ENCODE measurements at places on chromosomes 12 and 14.

DNA sequence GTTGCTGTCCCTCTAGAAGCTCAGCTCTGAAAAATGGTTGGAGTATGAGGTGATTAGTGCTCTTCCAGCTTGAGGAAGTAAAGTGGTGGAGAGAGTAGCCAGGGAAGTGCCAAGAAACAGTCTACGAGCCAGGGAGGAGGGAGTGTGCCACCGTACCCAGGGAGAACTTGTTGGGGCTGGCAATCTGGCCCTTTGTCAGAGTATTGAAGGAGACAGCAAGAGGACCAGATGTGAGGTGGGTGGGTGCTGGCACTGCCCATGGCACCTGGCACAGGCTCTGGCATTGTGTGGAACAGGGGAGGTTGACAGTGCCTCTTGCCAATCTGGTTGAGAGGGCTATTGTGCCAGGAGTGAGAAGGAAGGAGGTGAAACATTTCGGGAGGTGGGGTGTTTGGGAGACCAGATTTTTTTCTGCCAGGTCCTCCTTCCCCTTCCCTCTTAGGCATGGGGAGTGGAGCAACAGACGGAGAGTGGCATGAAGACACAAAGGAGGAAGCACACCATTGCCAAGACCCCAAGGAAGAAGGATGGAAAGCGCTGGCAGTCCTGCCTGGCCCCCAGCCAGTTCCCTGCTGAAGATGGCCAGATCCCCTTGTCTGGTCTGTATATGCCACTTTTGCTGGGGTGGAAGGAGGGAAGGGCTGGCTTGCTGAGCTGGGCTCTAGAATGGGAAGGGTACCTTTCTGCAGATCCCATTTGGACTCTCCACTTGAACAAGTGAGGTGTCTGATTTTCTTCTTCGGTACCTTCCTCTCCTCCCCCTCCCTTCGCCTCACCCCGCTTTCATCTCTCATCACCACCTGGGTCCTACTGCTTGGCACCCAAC is 37.5 kb downstream of the ZFHX2 start:
- no peak for DNase-seq

- DNase-seq, result peak; percentile 94
Measured at GRCh38 chr12:120012067-120012621, 23.1 kb downstream of the BICDL1 start.

- no peak for DNase-seq
Measured at GRCh38 chr12:104315326-104316224, 12.0 kb downstream of the EID3 start.

DNA sequence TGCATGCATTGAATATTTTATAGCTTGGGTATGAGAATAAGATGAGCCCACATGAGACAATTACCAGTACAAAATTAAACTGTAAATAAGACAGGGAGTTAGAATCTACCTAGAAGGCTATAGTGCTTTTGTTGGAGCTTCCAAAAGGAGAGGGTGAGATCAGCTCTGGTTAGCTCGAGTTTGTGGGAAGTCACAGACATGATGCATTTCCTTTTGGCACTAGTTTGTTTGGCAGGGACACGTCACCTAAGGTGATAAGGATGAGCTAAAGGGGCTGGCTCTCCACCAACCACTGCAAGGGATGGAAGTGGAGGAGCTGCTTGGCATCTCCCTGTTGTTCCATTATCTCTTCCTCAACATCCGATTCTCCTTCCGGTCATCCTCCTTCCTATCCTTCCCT is 48.5 kb upstream of the CPM start:
- DNase-seq, result no peak

- DNase-seq, result no peak
Measured at GRCh38 chr12:75690296-75690955, 179.0 kb upstream of the KRR1 start.

All from CD4-positive, alpha-beta T cell treated with Interleukin-1 beta for 1 hour (primary cell).